ENCODE measurements at places on chromosomes 2 and 18.

GRCh38 chr18:750456-750855 is 38.0 kb upstream of the ENOSF1 start:
- DNase-seq, result no peak

DNA sequence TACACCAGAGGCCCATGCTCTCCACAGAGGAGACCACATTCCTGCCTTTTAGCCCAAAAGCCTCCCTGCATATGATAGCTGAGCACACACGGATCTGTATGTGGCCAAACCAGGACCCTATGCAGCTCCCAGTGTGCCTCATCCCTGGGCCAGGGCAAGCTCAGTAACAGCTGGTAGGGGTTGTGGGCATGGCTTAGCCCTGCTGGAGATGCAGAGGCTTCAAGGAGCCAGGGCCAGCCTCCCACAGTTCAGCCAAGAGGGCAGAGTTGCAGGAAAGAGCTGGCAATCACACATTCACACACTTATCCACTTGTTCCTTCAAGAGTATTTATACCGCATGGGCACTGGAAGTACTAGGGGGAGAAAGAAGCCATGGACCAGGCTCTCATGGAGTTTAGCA is 1.6 kb upstream of the LIMS2 start:
- DNase-seq, result no peak

DNA sequence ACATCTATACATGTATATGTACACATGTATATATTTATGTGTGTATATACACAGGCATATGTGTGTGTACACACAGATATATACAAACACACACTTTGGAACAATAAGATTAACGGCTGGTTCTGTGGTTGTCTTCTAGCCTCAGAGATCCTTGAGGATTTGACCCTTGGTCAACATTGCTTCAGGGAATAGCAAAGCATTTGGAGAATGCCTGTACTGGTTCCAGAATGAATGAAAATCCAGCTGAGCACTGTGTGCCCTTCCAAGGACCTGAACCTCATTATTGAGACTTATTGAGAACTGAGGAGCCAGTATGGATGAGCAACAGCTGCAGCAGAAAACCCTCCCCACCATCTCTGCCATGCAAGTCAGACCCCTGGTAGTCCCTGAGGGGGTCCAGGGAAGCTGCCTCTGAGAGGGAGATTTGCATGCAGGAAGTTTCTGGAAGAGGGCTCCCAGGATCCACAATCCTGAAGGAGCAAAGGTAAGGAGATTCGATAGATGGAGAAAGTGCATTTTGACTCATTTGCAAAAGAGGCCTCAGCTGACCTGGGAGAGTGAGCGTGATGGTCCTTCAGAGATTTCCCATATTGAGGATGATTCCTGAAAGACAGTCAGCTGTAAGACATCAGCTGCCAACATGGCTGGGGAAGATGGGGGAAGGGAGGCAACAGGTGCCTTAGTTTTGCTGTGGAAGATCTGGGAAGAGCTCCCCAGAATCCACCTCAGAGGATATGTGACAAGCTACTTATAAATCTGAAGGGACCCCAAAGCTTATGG is 166.6 kb upstream of the NCKAP5 start:
- DNase-seq, result no peak

GRCh38 chr2:239213643-239214101 is 187.1 kb downstream of the HDAC4 start:
- no peak for DNase-seq

DNA sequence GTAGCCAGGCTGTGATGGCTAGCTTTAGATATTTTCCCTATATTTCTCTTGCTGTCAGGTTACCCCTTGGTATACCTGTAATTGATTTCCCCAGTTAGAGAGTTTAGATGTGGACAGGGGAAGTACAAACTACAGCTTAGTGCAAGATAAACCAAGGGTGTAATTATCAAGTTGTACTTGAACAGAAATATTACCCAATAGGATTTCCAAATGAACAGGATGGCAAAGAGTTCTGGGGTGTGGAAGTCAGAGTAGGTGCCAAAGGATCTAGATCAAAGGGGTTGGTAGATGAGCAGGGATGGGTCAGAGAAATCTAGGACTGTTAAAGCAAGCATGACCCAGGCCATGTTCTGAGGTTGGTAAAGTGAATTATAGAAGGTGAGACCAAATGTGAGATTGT is 585.2 kb downstream of the CCDC85A start:
- DNase-seq, result no peak

- DNase-seq, result no peak
Observed at GRCh38 chr2:36253086-36253485, 102.5 kb upstream of the CRIM1 start.

- peak; percentile 76 for DNase-seq
Observed at GRCh38 chr2:128513961-128514283, 195.3 kb upstream of the HS6ST1 start.

GRCh38 chr2:231130336-231131056 is 5.7 kb upstream of the HTR2B start:
- DNase-seq, result no peak

DNA sequence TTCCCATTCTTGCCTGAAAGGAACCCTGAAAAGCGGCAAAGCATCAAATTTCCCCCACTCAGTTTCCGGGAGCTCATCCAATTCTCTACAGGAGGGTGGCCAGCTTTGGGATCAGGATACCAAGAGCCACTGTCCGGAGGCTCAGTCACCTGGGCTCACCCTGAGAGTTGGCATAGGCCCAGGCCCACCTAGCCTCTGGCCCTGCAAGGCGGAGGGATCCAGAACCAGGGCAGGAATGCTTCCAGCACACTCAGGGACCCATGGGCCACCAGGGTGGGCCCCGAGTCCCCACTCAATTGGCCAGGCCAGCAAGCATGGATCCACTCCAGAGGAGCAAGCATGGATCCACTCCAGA is 432.9 kb upstream of the MYT1L start:
- DNase-seq, result no peak

DNA sequence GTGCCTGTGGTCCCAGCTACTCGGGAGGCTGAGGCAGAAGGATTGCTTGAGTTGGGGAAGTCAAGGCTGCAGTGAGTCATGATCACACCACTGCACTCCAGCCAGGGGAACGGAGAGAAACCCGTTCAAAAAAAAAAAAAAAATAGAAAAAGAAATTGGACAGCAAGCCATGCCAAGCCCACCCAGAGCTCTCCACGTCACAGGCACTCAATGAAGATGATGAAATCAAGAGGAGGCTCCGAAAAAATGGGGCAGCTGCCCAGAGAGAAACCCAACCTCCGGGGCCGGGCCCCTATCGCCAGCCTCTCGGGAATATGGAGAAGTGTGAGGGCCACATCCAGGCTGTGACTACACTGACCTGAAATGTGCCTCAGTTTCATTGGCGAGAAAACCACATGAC is 40.0 kb downstream of the BIN1 start:
- no peak for DNase-seq

GRCh38 chr2:85506768-85507181 is 32.2 kb upstream of the MAT2A start:
- no peak for DNase-seq

GRCh38 chr2:16100006-16100405 is 159.7 kb downstream of the MYCN start:
- no peak for DNase-seq

GRCh38 chr2:216424274-216424673 is 12.0 kb downstream of the SMARCAL1 start:
- DNase-seq, result no peak

DNA sequence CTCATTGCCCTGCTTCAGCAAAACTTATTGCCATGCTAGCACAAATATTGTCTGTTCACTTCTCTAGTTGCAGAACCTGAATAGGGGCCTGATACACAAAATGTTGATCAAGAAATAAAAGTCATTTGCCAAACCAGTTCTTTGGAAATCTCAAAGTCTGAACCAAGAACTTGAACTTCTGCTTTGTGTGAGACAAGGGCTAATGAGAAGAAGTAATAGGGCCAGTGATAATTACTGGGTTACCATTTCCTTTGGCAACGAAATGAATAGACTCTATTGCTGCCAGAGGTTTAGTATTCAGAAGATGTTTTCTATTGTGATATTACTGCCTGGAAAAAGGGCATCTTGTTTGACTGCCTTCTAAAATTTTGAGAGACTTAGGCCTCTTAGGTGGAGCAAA is 35.0 kb downstream of the TMEFF2 start:
- DNase-seq, result no peak

DNA sequence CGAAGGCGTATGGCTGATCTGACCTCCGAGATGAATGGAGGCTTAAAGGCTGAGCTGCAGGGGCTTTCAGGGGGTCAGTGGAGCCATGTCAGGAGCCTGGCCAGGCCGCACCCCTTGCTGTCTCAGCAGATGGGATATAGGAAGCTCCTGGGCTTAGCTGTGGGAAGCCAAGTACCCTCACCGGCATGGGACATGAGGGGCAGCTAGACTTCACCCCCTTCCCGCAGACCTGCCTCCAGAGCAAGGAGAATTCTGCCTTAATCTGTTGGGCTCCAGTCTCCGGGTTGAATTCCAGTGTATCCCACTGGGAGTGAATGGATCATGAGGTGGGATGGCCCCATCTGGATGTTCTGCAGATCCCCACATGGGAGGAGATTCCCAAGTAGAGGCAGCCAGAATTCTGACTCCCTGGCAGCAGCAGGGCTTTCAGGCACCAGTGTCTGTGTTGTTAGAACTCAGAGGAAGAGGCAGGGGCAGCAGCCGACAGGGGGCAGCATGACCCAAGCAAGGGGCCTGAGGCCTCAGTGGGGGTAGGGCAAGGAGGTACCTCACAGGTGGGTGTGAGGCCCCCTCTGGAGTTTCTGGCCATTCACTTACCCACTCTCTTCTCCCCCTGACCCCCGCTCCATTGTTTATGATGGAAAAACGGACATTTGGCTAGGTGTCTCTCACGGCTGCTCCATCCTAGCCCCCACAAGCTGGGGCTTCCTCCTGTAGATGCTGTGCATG is 19.1 kb downstream of the CAPG start:
- DNase-seq, result peak; percentile 73

- DNase-seq, result no peak
Observed at GRCh38 chr18:12811191-12811950, 72.7 kb downstream of the PTPN2 start.

GRCh38 chr2:227671170-227671905 is 4.7 kb downstream of the SCYGR5 start:
- no peak for DNase-seq

DNA sequence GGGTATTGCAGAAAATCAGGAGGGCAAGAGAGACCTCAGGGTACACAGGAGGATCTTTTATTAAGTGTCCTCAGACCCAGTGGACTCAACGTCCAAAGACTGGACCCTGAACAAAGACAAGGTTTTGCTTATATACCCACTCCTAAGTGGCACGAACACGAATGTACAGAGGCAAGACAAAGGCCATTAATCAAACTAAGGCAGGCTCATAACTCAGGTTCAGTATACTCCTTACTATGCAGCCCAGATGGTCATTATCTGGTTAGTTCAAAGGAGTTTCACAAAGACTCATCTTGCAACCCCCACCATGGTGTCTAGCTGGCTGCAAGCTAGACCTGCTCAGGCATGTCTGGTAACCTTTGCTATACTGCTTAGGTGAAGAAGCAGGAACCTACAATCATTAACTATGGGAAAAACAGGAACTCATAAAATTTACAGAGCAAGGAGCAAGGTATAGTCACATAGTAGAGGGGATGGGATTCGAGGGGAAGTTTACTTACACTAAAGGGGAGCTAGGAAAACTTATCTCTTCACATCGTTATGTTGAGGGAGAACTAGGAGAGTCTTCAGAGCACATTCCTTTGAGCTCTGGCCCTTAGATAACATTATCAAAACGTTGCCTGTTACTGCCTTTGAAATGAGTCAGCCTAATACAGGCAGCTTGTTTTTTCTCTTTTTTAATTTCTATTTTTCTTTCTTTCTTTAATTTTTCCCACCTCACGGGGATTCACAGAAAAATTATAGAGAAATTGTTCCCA is 33.9 kb downstream of the SLC4A3 start:
- no peak for DNase-seq

DNA sequence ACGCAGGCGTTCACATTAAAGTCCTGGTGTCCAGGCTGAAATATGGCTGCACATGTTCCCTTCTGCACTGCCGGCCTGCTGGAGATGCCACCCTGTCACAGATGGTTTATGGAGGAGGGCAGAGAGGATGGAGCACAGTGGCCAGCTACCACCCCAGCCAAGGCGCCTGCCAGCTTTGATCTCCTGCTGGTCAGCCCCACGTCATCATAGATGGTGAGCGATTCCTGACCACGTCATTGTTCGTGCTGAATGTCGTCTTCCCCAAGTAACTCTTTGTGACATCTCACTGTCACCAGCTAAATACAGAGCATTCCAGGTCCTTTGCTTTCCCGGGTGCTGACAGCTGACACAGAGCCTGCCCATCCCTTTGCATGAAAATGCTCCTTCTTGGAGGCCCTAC is 248.3 kb downstream of the TTC32 start:
- DNase-seq, result no peak

DNA sequence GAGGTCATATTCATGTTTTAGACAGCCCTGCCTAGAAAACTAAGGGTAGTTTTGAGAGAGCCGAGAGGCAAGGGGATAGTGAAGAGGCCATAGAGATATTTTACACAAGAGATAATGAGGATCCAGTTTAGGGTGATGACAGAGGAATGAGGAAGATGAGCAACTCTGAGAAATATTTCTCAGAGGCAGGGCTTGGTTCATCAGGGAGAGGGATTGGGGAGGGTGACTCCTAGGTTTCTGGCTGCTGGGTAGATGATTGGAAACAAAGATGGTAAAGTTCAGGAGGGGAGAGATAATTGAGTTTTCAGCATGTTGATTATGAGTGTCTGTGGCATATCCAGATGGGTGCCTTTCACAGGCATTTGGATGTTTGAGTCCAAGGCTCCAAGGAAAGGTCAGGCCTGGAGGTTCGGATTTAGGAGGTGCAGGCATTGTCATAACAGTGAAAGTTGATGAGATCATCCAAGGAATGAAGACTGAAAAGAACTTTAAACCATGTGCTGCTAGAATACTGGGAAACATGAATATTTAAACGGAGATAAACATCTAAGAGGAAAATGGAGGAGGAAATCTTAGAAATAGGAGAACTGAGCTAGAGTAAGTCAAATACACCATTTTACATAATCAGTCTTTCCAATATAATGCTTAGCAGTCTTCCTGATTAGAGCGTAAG is 7.4 kb downstream of the MYL12B start:
- no peak for DNase-seq

DNA sequence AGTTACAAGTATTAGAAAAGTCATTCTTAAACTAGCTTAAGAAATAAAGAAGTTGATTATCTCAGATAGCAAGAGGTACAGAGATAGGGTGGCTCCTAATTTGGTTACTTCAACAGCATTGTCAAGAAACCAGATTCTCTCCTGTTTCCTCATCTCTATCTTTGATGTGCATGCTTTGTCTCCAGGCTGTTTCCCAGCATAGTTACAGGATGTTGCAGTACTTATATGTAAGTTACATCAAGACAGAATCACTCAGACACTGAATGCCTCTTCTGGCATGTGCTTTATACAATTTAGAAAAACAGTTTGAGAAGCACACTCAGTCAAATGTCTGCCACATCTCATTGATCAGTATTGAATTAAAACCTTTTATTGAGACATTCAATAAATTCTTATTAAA is 189.5 kb upstream of the UBE2E3 start:
- DNase-seq, result no peak

- DNase-seq, result no peak
Observed at GRCh38 chr2:179981085-179981484, 26.0 kb downstream of the CWC22 start.

DNA sequence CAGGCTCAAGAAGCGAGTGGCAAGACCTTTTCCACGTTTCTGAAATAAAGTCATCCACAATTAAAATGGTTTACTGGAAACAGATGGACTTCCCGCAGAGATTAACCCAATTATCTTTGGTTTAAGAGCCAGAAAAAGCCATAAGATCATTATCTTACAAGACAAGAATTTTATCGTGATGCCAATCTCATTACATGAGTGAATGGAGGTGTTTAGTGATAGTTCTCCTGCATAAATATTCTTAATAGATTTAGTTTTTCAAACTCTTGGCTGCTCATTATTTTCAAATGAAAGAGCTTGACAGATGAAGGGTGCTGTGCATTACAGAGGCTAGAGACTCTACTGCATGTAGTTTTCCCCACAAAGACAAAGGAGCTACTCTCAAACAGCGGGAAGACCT is 1028.4 kb upstream of the PIK3C3 start:
- no peak for DNase-seq

Measured in NB4 (cell line).